ENCODE measurements at places on chromosomes 3 and 15.
A peak's percentile ranks its signal among the peaks of the same experiment; 100 is the strongest.

DNA sequence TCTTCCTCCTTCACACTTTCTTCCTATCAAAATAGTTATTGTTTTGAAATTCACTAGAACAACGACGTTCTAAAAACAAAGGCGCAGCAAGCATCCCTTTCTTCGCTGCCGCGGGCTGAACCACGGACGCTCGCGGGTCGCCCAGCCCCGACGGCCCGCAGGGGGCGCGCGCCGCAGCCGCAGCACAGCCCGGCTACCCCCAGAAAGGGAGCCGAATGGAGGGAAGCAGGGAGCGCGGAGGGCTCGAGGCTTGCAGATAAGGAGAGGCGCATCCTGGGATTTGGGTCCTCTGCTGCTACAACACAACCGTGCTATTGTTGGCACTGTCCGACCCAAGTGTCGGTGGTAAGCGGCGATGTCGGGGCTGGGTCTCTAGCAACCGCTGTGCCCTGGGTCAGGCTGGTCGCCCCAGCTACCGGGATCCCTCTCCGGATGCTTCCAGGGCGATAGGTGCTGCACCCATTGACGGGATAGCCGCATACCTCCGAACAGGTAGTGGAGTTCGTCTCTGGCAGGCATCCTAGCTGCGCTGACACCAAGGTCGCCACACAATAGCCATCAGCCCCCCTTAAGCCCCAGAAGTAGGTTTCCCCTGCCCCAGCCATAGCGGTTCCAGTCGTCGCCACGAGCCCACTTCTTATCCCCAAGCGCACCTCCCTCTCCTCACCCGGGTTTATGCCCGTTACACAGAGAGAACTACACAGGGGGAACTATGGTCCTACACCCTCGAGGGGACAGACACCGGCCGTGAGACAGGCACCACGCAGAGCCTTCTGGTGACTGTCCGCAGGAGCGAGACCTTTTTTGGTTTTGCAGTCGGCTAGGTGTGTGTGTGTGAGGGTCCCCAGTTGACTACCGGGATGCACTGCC, 6.0 kb downstream of the ONECUT1 start:
- DNase-seq: peak; percentile 64

DNA sequence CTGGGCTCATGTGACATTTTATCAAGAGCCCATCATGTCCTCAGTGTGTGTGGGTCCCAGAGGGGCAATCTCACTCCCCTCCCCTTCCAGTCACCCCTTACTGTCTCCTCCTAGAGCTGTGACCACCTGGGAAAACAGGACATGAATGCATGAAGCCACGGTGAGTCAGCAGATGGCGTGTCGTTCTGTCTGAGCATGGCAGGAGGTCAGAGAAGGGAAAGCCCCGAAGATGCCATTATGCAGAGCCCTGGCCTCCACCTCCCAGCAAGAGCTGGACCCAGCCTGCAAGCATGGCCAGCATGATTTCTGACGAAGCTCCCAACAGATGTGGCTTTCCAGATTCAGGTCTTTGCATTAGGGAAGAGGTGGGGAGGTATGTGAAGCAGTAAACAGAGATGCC, 118.5 kb downstream of the TLE3 start:
- DNase-seq: no peak

DNA sequence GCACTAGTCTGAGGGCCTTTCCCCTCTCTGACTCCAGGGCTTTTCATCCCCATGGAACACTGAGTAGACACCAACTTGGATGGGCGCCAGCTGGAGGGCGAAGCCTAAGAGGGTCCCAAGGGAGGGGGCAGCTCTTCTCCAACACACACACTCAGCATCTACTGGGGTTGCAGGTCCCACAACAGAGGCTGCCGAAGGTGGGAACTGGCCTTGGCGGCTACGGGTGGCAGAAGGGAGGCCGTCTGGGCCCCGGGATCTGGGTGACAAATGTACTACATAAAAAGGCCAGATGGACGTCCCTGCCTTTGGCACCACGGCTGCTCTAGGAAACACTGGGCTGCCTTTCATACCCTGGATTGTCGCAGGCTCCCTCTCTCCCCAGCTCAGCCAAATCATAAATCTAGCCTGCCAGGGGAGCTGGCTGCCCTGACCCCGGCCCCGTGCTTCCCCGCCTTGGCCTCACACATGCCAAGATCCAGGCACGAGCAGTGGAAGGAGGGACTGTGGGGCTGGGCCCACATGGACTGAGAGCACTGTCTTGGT, 31.5 kb downstream of the SEMA5B start:
- DNase-seq: no peak

- no peak for DNase-seq
Measured at GRCh38 chr15:68205558-68205944, 419 bp upstream of the CALML4 start.

GRCh38 chr3:13217736-13218540, 144.7 kb upstream of the IQSEC1 start:
- DNase-seq: no peak

DNA sequence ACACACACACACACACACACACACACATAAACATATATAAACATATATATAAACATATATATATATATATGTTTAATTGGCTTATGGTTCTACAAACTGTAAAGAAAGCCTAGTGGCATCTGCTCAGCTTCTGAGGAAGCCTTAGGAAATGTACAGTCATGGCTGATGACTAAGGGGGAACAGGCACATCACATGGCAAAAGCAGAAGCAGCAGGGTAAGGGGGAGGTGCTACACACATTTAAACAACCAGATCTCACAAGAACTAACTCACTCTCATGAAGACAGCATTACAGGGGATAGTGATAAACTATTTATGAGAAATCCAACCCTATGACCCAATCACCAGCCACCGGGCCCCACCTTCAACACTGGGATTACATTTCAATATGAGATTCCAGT, 922.9 kb downstream of the SI start:
- no peak for DNase-seq

GRCh38 chr3:175329373-175329772, 470.2 kb downstream of the NAALADL2 start:
- no peak for DNase-seq

- no peak for DNase-seq
Measured at GRCh38 chr3:30354513-30354912, 251.9 kb upstream of the TGFBR2 start.

- DNase-seq: no peak
Measured at GRCh38 chr3:139480585-139480984, 4.3 kb upstream of the RBP2 start.

- no peak for DNase-seq
Measured at GRCh38 chr3:194100856-194101390, 35.0 kb upstream of the HES1 start.

DNA sequence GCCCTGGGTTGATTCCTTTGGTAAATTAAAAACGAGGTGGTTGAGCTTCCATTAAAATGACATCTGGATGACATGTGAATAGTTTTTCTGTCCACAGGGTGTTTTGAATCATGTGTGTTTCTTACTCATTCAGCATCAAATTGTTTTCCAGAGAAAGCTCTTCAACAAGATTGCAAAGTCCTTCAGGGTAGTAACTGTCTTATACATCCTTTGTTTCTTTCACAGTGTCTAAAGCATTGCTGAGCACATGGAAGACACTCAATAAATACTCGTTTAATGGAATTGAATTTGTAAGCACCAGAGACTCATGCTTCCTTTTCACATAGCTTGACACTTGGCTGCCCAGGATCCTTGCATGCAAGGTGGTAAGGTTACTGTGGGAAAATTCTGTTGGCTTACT, 223.1 kb upstream of the CNTN6 start:
- no peak for DNase-seq

- no peak for DNase-seq
Measured at GRCh38 chr15:63482874-63483323, 21.5 kb upstream of the USP3 start.

Data from activated T-cell treated with anti-CD3 and anti-CD28 coated beads, Interleukin-2, amount 50 U/mL, for 48 hours (primary cell).